Aorta (tissue), 5 donors: ENCODE measurements at places on chromosomes 6 and 20. TPM values are rescaled to one million over a fixed set of nuclear protein-coding genes. Genes with fewer than 3 reads are reported as not detected.
A peak's percentile ranks its signal among the peaks of the same experiment; 100 is the strongest.

Gene TMEM14B
- 50.3 TPM for total RNA-seq

Gene RNF217
- total RNA-seq, result 79.5 TPM

Gene CYP21A2
- total RNA-seq, result 2.3 TPM

Gene BCAS4
- total RNA-seq, result 4.9 TPM

Gene MEI4
- total RNA-seq, result not detected

Gene TMEM244
- total RNA-seq, result not detected

Gene PTK7
- total RNA-seq, result 3.6 TPM

Gene OPRM1
- not detected for total RNA-seq

DNA sequence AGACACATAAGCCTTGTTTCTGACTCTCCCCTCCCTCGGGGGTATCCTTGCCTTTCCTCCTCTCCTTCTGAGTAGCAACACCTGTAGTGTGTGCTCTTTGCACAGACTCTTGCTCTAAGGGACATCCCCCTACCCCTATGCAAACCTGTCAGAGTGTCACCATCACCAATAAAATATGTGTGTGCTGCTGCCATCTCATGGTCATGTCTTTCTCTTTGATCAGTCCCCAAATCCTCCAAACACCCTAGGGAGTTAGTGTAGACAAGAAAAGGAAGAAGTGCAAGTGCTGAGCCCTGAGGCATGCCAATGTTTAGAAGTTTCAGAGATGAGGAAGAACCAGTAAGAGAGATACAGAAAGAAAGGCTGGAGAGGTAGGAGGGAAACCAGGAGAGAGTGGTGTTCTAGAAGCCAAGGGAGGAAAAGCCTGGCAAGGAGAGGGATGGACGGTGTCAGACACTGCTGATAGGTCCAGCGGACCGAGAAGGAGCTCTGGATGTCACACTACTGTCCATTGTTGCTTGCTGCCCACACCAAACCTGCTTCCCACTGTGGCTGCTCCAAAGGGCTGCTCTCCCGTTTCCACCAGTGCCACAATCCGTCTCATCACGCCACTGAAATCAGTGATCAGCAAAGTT, 16.4 kb downstream of the TRMT6 start:
- peaks cover 2% of the 10 kb centered on the region for H3K36me3 ChIP-seq
- H3K4me1 ChIP-seq, result no peaks in the 10 kb centered on the region
- DNase-seq, result no peak
- H3K27me3 ChIP-seq, result no peaks in the 10 kb centered on the region

GRCh38 chr6:2911171-2911570, 8.1 kb upstream of the SERPINB9 start:
- H3K27ac ChIP-seq, result no peak overlapping the region
- no peaks in the 10 kb centered on the region for H3K4me1 ChIP-seq
- no peak for DNase-seq
- no peaks in the 10 kb centered on the region for H3K27me3 ChIP-seq
- H3K36me3 ChIP-seq, result no peaks in the 10 kb centered on the region
- H3K4me3 ChIP-seq, result no peak overlapping the region

DNA sequence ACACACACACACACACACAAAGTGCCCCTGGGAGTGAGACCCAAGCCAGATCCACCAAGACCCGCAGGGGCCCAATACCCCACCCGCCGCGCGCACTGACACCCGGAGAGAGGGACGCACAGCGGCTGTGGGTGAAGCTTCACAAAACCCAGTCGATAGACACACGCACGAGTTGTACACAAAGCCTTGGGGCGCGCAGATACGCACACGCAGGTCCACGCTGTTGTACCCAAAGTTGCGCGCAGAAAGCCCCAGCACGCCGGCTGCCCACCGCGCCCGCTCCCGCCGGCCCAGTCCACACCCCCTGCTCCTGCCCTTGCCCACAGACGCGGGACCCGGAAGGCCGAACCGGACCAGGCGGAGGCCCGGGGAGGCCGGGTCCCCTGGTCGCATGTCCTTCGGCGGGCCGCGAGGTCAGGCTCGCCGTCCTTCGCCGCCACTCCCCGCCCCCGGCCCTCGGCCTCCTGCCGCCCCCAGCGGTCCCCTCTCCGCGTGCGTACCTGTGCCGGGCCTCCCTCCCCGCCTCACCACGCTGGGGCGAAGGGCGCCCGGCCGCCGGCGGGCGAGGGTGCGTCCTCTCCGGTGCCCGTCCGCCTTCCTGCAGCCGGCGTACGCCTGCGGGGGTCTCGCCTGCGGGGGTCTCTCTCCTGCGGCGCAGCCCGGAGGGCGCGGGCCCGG, at the start of gene TMEM74B:
Gene TMEM74B, minus strand, starts transcription at position 344 of the 678 bp plus-strand sequence. CDS start 1,180 bp downstream, outside the sequence.
- no peak for DNase-seq
- H3K27ac ChIP-seq, result no peak within 1 kb of the TSS
- no peaks in the 10 kb centered on the region for H3K27me3 ChIP-seq
- peak within 1 kb of the TSS; percentile 0 for H3K4me3 ChIP-seq
- H3K36me3 ChIP-seq, result no peaks in the 10 kb centered on the region

DNA sequence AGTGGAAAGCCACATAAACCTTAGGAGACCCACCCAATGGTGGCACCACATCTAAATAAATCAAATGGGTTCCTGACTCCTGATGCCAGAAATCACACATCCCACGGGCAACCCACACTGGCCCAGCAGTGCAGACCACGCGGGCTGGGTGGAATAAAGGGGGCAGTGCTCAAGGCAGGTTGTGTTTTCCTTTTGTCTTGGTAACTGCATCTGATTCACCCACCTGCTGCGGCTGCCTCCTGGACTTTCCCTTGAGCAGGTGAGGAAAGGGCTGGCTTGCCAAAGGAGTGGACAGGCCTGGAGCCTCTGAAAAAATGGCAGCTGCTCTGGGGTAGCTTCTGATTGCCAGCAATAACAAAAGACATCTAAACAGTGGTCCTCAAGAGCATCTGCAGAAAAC, 119.5 kb upstream of the KCNK16 start:
- H3K27ac ChIP-seq, result no peak overlapping the region
- no peak for DNase-seq
- H3K27me3 ChIP-seq, result no peaks in the 10 kb centered on the region
- no peaks in the 10 kb centered on the region for H3K36me3 ChIP-seq
- no peaks in the 10 kb centered on the region for H3K4me1 ChIP-seq

- H3K27me3 ChIP-seq, result no peaks in the 10 kb centered on the region
- H3K4me3 ChIP-seq, result no peak overlapping the region
- no peaks in the 10 kb centered on the region for H3K36me3 ChIP-seq
- no peak overlapping the region for H3K27ac ChIP-seq
- DNase-seq, result no peak
These were observed 40.4 kb upstream of the PRELID3B start for GRCh38 chr20:59082981-59083380.

DNA sequence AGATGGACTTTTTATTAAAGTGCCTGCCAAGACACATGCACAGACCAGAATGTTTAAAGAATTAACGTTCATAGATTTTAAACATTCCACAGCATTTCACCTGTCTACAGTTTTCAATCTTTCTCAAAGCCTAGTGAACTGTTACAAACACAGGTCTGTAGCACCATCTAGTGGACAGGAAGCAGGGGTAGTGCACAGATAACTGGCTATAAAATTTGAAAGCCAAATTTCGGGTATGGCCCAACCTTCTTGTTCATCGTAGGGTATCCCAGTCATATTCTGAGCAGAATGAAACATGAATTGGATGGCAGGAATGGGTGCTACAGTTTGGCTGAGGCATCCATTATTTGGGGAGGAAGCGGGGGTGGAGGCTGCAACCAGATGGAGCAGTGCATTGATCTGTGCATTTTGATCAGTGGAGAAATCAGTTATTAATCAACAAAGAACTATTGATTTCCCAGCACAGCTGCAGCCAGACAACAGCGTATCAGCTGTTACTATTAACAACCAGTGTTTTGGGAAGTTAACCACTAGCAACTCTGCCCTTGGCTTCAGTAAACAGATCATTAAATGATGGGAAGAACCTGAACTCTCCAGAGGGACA, 56.1 kb upstream of the B3GAT2 start:
- no peak for DNase-seq
- H3K4me3 ChIP-seq, result no peak overlapping the region
- no peaks in the 10 kb centered on the region for H3K36me3 ChIP-seq
- no peaks in the 10 kb centered on the region for H3K4me1 ChIP-seq
- no peaks in the 10 kb centered on the region for H3K27me3 ChIP-seq

DNA sequence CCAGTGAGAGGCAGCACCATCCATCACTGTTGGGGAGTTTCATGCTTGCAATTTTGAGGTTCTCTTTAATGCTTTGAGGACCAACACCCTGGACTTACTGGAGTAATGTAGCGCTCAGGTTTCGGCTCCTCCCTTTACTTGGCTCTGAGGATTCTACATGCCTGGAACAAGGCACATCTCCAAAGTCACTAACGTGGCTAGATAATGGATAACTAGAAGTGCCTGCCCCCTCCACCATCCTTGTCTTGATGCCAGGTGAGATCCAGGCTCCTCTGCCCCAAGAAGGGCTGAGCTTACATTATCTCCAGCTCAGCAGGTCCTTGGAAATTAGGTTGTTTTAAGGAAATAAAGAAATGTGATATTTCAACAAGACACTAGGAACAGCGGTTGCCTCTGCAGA, 75.5 kb upstream of the ZNFX1 start:
- H3K36me3 ChIP-seq, result no peaks in the 10 kb centered on the region
- no peaks in the 10 kb centered on the region for H3K27me3 ChIP-seq
- no peak for DNase-seq
- no peaks in the 10 kb centered on the region for H3K4me1 ChIP-seq
- no peak overlapping the region for H3K27ac ChIP-seq

DNA sequence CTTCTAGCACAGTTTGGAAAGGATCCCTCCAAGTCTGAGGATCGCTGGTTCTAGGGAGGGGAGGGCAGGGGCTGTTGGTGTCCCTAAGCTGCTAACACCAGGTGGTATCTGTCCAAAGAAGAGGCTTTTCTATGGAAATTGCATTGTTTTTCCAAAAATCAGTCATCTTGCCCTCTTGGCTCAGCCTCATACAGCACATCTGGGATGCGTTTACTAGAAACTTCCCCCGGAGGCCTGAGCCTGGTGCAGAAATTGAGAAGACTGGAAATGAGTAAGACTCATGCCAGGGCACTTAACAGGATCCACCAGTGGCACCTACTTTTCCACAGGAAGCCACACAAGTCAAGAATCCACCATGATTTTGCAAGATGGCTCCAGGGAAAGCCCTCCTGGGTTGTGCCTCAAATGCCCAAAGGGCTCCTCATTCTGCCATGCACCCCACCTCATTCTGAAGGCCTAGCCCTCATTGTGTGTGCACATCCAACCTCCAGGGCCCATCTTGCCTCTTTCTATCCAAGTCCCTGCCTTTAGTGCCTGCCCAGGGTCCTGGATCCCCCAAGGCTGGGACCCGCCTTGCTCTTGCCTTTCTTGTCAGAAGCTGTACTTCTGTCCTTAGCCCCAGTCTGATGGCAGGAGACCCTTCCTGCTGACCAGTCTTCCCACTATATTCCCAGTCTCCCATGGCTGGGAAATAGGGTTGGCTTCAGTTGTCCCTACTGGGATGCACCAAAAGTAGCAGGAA, 97.6 kb downstream of the MRPL14 start:
- no peaks in the 10 kb centered on the region for H3K27me3 ChIP-seq
- no peak for DNase-seq

DNA sequence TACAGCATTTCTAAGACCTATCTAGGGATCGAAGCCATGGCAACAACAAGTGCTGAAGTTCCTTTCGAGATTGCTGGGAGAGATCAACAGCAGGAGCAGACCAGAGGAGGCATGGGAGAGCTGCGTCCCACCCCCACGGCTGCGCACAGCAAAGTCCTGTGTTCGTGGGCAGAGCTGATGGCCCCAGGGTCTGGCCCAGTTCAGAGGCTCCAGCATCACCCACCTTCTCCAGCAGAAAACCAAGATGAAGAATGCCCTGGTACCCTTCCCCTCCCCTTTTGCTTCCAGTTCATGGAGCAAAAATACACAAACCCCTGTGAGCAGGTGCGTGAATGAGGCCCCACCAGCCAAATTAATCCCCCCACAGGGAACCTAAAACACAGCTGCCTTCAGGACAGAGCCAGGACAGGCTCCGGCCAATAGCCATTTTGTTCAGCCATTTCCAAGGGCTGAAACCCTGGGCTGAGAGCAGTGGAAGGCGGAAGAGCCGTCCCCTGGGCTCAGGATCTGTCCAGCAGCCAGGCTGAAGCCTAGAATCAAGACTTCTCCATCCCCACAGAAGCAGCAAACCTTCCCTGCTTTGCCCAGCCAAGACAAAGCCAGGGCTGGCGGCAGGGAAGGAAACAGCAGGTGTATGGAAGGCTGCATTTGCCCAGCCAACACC, 102.8 kb downstream of the PREX1 start:
- H3K27ac ChIP-seq, result peak overlapping the region; percentile 96
- no peaks in the 10 kb centered on the region for H3K36me3 ChIP-seq
- H3K4me3 ChIP-seq, result no peak overlapping the region

- no peak overlapping the region for H3K4me3 ChIP-seq
- no peaks in the 10 kb centered on the region for H3K4me1 ChIP-seq
- no peak for DNase-seq
- no peaks in the 10 kb centered on the region for H3K36me3 ChIP-seq
These were observed 24.6 kb upstream of the PPP1R14C start for GRCh38 chr6:150118203-150118602.

- no peak for DNase-seq
- no peaks in the 10 kb centered on the region for H3K4me1 ChIP-seq
- no peak overlapping the region for H3K4me3 ChIP-seq
- H3K27me3 ChIP-seq, result no peaks in the 10 kb centered on the region
- no peaks in the 10 kb centered on the region for H3K36me3 ChIP-seq
- H3K27ac ChIP-seq, result no peak overlapping the region
These were observed 51.0 kb upstream of the SLC32A1 start for GRCh38 chr20:38673261-38673660.

DNA sequence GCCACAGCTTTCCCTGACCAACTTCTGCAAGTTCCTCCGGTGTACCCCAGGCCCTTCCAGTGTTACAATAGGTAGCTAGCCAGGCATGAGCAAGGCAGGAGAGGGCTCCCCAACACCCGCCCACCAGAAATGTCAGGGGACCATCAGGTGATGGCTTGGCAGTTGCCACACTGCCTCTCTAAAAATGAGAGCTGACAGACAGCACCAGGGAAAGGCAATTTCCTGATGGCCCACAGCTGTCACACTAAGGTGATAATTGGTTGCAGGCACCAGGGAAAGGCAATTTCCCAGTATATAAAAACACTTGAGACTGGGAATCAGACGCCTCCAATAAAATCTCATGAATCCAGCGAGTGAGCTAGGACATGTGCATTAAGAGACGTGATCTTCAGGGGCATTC, 49.9 kb downstream of the PXDC1 start:
- no peaks in the 10 kb centered on the region for H3K4me1 ChIP-seq
- H3K27me3 ChIP-seq, result no peaks in the 10 kb centered on the region
- H3K27ac ChIP-seq, result no peak overlapping the region
- DNase-seq, result no peak
- no peaks in the 10 kb centered on the region for H3K36me3 ChIP-seq

DNA sequence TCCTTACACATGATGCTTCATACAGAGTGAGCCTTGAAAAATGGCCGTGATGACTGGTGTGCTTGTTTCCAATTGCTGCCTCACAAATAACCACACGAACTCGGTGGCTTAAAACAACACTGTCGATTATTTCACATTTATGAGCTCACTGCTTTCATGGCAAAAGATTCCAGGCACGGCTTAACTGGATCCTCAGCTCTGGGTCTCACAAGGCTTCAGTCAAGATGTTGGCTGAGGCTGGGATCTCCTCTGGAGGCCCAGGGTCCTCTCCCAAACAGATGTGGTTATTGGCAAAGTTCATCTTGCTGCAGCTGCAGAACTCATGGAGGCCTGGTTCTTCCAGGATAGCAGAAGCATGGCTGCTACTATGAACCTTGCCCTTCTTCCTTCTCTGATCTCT, 144.6 kb downstream of the TFAP2C start:
- H3K4me1 ChIP-seq, result no peaks in the 10 kb centered on the region
- H3K27ac ChIP-seq, result no peak overlapping the region
- H3K4me3 ChIP-seq, result no peak overlapping the region
- no peak for DNase-seq
